ENCODE measurements at places on chromosomes 7 and 10.

DNA sequence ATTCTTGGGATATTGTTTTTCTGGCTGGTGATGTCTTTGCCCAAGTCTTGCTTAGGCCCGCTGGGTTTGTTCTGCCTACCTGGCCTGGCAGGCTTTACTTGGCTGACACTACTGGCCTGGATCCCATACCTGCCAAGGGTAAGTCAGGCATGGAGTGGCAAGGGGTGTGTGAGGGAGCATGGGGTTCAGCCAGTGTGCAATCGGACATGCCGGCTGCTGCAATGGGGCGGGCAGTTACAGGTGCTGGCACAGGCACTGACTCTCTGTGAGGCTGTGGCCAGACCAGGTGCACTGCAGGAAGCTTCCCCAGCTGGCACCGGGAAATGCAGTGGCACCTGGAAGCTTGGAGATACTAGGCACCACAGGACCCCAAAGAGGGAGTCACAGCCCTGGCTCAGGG lies 168.4 kb downstream of the PON1 start:
- no peak overlapping the region for H3K27ac ChIP-seq
- no peaks in the 10 kb centered on the region for H3K27me3 ChIP-seq
- no peak for DNase-seq
- H3K4me3 ChIP-seq = no peak overlapping the region

DNA sequence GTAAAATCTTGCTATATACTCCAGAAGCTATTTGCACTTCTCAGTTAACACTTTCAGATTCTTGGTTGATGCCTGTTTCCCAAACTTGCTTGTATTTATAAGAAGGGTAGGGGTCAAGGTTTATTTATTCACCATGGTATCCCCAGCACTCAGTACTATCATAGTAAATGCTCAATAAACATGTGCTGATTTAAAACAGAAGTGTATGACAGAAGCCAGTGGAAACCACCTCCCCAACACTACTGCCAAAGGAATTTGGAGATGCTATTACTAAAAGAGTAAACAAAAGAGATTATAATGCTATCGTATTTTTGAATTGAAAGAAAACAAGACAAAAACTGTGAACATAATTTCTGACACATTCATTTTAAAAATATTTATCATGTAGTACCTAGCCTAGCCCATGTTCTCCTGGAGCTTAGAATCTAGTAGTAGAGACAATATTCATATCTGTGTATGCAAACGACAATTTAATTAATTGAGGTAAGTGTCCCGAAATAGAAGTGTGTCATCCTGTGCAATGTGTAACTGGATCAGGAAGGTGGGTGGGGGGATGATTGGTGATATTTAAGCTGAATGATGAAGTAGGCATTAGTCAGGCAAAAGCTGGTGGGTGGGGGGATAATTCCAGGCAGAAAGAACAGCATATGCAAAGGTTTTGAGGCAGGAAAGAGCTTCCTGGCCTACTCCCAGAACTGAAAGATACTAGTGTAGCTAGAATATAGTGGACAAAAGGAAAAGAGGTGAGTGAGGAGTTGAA lies 77.5 kb downstream of the HGF start:
- H3K27ac ChIP-seq = no peak overlapping the region
- H3K27me3 ChIP-seq = no peaks in the 10 kb centered on the region
- no peak overlapping the region for H3K4me3 ChIP-seq
- no peak for DNase-seq

- H3K27ac ChIP-seq = no peak overlapping the region
- no peak overlapping the region for H3K4me3 ChIP-seq
- no peaks in the 10 kb centered on the region for H3K27me3 ChIP-seq
- DNase-seq = no peak
- H3K4me1 ChIP-seq = no peaks in the 10 kb centered on the region
- H3K36me3 ChIP-seq = no peaks in the 10 kb centered on the region
Measured at GRCh38 chr10:42690449-42691360, 52.3 kb upstream of the ZNF33B start.

GRCh38 chr7:73823257-73823656 lies 7.5 kb upstream of the CLDN4 start:
- H3K27ac ChIP-seq = no peak overlapping the region
- no peaks in the 10 kb centered on the region for H3K36me3 ChIP-seq
- H3K4me1 ChIP-seq = peaks cover 12% of the 10 kb centered on the region
- no peak overlapping the region for H3K4me3 ChIP-seq
- DNase-seq = no peak

- no peaks in the 10 kb centered on the region for H3K36me3 ChIP-seq
- H3K27me3 ChIP-seq = no peaks in the 10 kb centered on the region
- no peak overlapping the region for H3K4me3 ChIP-seq
- peak; percentile 32 for DNase-seq
- no peak overlapping the region for H3K27ac ChIP-seq
- no peaks in the 10 kb centered on the region for H3K4me1 ChIP-seq
Measured at GRCh38 chr10:79424221-79425073, 21.0 kb downstream of the ZCCHC24 start.

GRCh38 chr10:92562424-92562823 lies 11.5 kb downstream of the IDE start:
- H3K4me3 ChIP-seq = no peak overlapping the region
- no peak overlapping the region for H3K27ac ChIP-seq
- H3K27me3 ChIP-seq = no peaks in the 10 kb centered on the region

DNA sequence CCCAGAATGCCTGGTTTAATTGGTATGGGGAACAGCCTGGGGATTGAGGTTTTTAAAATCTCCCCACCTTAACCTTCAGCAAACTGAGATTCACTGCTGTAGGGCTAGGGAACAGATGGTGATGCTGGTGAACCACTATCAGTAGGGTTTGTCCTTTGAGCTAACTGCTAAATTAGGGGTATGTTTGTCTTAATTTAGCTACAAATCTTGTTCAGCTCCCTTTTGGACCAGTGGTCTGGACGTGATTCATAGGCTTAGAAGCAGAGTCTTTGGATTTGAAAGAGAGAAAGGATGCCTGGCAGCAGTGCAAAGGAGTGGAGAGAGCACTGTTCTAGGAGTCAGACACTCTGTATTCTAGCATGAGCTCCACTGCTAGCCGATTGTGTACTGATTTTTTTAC lies 2.8 kb downstream of the HDAC9 start:
- H3K4me3 ChIP-seq = no peak overlapping the region
- H3K36me3 ChIP-seq = no peaks in the 10 kb centered on the region
- no peak for DNase-seq

GRCh38 chr10:58588673-58589265 lies 76.1 kb downstream of the BICC1 start:
- H3K27me3 ChIP-seq = no peaks in the 10 kb centered on the region
- H3K4me1 ChIP-seq = no peaks in the 10 kb centered on the region
- H3K36me3 ChIP-seq = no peaks in the 10 kb centered on the region

GRCh38 chr10:132273966-132274365 lies 33.8 kb downstream of the STK32C start:
- no peak overlapping the region for H3K4me3 ChIP-seq
- peaks cover 11% of the 10 kb centered on the region for H3K4me1 ChIP-seq
- DNase-seq = no peak
- H3K27me3 ChIP-seq = no peaks in the 10 kb centered on the region
- H3K27ac ChIP-seq = no peak overlapping the region
- no peaks in the 10 kb centered on the region for H3K36me3 ChIP-seq

DNA sequence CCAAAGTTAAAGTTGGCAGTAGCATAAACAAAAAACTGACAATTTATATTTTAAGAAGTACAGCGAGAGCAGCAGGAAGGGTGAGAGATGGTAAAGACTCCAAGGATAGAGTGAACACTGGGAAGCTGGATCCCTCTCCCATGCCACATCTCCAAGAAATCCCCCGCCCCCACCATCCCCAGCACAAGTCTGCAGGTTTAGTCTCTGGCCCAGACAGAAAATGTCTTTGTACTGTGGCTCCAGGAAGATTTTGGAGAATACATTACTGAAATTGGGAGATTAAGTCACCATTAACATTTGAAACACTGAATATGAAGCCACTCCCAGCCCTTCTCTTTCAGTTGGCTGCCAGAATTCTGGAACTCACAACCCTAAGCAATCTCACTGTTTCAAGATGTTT lies 140.3 kb downstream of the MACC1 start:
- H3K4me3 ChIP-seq = no peak overlapping the region
- H3K27me3 ChIP-seq = no peaks in the 10 kb centered on the region
- H3K4me1 ChIP-seq = no peaks in the 10 kb centered on the region
- no peak for DNase-seq
- H3K36me3 ChIP-seq = no peaks in the 10 kb centered on the region

GRCh38 chr10:75718991-75719390 lies 287.6 kb downstream of the LRMDA start:
- DNase-seq = no peak
- H3K27me3 ChIP-seq = peaks cover 7% of the 10 kb centered on the region
- no peaks in the 10 kb centered on the region for H3K4me1 ChIP-seq

DNA sequence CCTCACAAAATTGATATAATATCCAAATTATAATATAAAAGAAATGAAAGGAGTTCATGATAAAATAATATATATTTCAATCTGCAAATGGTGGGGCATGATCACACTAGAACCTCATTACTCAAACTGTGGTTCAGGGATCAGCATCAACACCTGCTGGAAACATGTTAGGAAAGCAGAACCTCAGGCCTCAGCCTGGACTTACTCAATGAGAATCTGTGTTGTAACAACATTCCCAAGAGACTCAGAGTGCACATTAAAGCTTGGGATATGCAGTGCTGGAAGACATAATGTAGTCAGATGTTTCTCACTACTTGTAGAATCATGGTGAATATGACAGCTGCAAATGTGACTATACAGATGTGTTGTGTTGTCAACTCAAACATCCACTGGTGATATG lies 81.7 kb upstream of the ITPRID1 start:
- no peak for DNase-seq
- H3K4me3 ChIP-seq = no peak overlapping the region
- H3K4me1 ChIP-seq = no peaks in the 10 kb centered on the region
- H3K36me3 ChIP-seq = no peaks in the 10 kb centered on the region

DNA sequence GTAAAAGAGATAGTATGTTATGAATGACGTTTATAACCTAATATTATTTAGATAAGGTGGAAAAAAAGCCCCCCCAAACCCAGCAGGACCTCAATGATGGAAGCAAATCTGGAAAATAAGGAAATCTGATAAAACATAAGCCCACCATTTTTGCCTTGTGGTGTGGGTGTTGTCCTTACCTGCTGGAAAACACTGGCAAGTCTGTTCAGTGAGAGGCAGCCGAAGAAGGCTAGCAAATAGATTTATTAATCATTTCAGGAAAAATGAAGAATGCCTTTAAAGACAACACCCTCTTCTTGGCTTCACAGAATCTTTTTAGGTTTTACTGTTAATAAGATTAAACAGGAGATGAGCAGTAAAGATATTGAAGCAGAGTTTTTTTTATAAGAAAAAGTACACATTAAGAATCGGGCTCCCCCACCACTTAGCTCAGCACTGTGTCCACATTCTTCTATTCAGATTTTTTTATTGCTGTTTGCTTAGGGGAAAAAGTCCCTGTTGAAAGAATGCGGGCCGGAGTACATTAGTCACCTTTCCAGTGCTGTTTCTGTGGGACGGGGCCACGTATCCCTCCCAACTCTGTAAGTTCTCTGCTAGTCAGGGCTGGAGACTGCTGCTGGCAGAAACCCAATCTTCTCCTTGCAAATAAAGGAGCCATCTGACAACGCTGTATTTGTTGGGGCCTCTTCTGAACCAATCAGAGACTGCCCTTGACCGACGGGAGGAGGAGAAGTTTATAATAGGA lies 104.1 kb downstream of the EVX1 start:
- peaks cover 42% of the 10 kb centered on the region for H3K27me3 ChIP-seq
- H3K36me3 ChIP-seq = no peaks in the 10 kb centered on the region
- H3K4me3 ChIP-seq = no peak overlapping the region
- no peak overlapping the region for H3K27ac ChIP-seq

GRCh38 chr7:157585113-157585861 lies 248.5 kb downstream of the DNAJB6 start:
- H3K27ac ChIP-seq = no peak overlapping the region
- no peak overlapping the region for H3K4me3 ChIP-seq
- H3K36me3 ChIP-seq = no peaks in the 10 kb centered on the region
- peak; percentile 42 for DNase-seq
- H3K27me3 ChIP-seq = peaks cover 51% of the 10 kb centered on the region

GRCh38 chr7:32893207-32893524 lies 1.6 kb upstream of the KBTBD2 start:
- H3K4me1 ChIP-seq = peaks cover 29% of the 10 kb centered on the region
- H3K27ac ChIP-seq = peak overlapping the region; percentile 90
- DNase-seq = no peak
- peak overlapping the region; percentile 89 for H3K4me3 ChIP-seq

Data from natural killer cell treated with Interleukin-12 subunit alpha and Interleukin-12 subunit beta and Interleukin-15 and Interleukin-18, amount 100 ng/mL, for 72 hours (primary cell).